Stimulated activated CD8-positive, alpha-beta memory T cell treated with anti-CD3 and anti-CD28 coated beads, Interleukin-4, amount 100 ng/mL, for 4 hours (primary cell): ENCODE measurements at places on chromosomes 2 and 18.

DNA sequence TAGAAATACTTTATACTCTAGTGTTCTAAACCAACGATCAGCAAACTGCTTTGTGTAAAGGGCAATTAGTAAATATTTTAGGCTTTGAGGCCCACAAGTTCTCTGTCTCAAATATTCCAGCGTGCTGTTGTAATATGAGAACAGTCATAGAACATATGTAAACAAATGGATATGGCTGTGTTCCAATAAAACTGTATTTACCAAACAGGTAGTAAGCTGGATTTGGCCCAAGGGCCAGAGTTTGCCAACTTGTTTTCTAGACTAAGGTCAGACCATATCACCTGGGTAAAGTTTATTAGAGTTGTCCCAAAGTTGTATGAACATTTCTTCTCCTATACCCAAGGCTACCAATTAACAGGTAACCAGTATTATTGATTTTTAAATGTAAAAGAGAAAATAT lies 303.2 kb upstream of the MC4R start:
- DNase-seq: no peak

DNA sequence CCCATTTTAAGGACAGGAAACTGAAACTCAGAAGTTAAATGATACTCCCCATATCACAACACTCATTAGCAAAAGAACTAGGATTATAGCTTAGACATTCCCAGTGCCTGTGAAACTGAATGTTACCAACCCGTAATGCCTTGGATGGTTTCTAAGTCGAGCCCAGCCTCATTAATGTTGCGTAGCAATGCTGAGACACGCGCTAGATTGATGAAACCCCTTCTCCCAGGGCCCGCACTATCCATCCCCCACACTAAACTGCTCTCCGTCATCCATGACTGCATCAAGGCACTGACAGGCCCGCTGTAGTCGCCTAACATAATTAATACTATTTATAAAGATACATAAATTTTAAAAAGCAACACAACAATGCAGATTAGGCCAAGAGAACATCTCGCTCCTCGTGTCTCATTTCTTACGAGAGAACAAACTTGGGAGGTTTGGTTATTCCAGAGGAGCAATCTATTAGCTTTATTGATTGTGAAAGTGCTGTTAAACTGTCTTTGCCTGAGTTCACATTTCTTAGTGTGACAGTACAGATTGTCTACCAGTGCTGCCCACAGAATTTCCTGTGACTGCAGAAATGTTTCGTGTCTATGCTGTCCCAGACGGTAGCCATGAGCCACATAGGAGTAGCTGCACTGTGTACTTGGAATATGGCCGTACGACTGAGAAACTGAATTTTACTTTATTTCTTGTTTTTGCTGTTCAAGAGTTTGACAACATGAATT lies 312.2 kb upstream of the RAB12 start:
- DNase-seq: no peak

GRCh38 chr2:215530191-215530968 lies 94.5 kb upstream of the FN1 start:
- DNase-seq: no peak

DNA sequence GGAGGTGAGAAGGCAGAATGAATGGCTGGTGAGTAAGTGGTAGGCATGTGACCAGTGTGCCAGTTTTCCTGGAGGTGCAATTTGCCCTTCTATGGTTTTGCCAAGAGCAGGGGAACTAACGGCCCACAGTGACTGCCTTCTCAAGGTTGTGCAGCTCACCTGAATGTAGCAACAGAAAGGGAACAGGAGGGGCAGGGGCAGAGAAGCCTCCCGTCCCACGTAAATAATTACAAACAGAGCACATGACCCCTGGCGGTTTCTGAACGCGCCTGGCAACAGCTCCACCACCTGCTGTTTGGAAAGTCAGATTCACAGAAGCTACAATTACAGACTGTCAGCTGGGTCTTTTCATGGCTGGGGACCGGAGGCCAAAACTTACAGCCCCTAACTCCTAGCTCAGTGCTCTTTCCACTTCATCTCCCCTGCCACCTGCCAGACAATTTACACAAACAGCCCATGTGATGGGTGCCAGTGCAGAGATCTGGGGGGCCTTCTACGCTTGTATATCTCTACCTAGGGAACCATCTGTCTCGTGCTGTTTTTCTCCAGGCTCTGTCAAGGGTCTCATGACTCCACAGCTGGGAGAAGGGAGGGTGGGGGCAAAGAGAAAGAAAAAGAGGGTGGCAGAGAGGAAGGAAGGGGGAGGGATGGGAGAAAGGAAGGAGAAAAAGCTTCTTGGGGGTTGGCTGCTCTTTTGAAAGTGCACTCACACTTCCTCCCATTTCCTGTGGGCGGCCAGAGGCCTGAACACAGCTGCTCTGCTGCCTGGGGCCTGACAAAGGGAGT lies 69.6 kb downstream of the POLR1A start:
- peak; percentile 28 for DNase-seq

DNA sequence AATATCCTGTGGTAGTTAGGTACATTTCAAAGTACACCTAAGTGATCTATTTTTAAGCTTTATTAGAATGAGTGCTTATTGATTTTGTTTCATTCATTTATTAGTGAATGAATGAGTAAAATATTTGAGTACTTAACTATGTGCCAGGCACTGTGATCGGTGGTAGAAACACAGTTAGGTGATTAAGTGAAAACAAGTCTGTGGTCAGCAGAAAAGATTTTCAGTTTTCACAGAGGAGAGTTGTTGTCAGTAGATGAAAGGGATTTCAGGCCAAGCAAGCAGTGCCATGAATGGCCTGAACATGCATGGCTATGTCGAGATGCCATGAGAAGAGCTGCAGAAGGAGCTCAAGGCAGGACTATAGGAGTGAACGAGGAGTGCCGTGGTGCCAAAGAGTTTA lies 85.9 kb downstream of the SPTBN1 start:
- DNase-seq: no peak

- no peak for DNase-seq
Observed at GRCh38 chr18:9943311-9943710, 29.5 kb downstream of the VAPA start.

GRCh38 chr18:31577195-31577594 lies 14.5 kb upstream of the TTR start:
- DNase-seq: no peak

DNA sequence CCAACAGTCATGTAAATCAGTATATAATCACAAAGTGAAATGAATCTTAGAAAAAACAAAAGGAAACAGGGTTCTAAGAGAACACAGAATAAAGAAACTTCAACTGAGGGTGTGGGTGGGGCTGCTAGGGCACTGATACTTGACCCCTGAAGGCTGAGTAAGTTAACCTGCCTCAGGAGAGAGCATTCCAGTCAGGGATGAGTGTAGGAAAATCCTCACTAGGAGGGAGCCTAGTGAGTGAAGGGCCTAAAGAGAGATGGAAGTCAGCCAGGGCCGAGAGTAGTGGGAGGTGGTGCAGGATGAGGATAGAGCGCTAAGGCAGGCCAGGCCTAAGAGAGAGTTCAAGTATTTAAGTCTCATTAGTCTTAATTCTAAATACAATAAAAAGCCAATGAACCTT lies 342.6 kb downstream of the SATB2 start:
- DNase-seq: no peak

DNA sequence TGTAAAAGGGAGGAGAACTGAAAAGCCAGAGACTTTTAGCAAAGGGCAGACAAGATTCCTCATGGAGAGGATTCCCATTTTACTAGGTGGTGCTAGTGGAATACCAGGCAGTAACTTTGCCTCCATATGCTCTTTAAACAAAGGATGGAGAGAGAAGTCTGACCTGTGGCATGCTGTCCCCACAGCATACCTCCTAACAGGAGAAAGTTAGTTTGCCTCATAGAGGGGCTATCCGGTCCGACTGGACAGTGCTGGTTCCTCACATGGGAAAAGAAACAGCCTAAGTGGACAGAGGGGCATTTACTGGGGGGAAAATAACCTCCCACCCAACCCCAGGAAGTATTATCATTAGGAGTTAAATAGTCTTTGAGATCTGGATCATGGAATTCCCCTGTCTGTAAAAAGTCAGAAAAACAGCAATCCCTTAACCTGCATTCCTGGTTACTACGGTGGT lies 31.6 kb upstream of the GMCL1 start:
- DNase-seq: no peak

- no peak for DNase-seq
Observed at GRCh38 chr2:209451209-209451834, 27.5 kb downstream of the MAP2 start.

DNA sequence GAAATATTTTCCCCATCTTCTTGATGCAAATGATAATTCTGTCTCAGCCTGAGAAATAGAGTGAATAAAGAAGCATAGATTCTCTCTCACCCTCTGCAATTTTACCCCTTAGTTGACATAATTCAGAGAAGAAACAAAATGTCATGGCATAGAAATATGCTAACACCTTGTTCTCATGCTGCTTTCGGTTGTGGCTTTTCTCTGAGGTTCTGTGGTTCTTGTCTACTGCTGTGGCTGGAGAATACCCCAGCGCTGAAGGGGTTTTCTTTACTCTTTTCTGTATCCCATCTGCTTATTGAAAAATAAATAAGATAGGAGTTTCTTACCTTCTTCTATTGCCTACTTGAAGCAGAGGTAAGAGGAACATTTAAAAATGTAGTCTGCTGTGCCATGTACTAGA lies 15.4 kb upstream of the RAB27B start:
- DNase-seq: no peak

GRCh38 chr2:14944562-14945346 lies 312.2 kb downstream of the LRATD1 start:
- DNase-seq: no peak

- no peak for DNase-seq
Observed at GRCh38 chr2:126826491-126826890, 72.2 kb upstream of the TEX51 start.

DNA sequence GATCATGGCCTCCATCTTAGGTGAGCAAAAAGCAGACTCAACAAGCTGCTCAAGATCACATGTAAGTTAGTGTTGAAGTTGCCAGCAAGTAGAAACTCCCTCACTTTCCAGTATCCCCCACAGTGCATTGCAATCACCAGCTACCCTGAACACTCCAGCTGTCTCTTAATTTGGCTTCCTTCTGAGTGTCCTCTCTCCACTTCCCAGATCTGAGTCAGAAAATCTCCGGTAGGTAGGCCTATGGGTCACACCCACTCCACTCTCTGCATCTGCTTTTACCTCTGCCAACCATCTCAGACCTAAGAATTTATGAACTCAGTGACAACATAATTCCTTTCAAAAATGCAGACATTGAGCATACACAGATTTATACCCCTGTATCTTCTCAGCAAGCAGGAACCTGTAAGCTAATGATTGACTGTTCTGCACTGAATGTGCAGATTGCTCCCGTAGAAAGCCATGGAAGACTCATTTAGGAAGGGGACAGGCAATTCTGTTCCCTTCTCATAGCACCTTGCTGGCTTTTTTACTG lies 656.9 kb downstream of the EPHA4 start:
- DNase-seq: no peak

- DNase-seq: no peak
Observed at GRCh38 chr2:37636381-37637066, 34.9 kb downstream of the CDC42EP3 start.

DNA sequence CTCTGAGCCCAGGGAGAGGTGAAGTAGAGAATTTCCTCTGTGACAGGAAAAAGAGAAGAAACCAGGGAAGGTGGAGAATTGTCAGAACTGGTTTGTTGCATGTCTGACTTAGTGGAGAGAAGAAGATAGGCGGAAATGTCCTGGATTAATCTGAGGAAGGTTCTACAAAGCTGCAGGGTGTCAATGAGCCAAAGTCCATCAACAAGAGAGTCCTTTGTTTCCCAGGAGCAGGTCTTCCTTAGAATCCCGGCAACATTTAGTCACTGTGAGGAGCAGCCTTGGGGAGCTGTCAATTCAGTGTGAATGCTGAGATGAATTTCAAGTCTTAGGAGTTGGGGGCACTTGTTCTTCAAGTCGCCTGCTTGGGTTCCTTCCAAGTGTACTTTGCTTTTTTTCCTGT lies 88.4 kb upstream of the CELF4 start:
- no peak for DNase-seq

GRCh38 chr2:120108749-120109148 lies 95.9 kb downstream of the EPB41L5 start:
- DNase-seq: no peak

DNA sequence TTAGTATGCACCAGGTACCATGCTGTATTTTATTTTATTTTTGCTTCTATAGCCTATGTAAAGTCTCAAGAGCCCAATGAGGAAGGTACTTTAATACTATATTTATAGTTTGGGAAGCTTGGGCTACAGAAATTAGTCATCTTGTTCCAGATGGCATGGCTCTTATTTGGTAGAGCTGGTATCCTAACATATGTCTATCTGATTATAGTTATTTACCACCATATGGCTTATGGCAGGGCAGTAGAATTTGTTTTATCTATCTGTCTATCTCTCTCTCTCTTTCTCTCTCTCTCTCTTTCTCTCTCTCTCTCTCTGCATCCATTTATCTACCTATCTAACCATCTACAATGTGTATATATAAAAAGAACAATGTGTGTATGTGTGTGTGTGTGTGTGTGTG lies 1293.7 kb upstream of the SLC39A10 start:
- no peak for DNase-seq

DNA sequence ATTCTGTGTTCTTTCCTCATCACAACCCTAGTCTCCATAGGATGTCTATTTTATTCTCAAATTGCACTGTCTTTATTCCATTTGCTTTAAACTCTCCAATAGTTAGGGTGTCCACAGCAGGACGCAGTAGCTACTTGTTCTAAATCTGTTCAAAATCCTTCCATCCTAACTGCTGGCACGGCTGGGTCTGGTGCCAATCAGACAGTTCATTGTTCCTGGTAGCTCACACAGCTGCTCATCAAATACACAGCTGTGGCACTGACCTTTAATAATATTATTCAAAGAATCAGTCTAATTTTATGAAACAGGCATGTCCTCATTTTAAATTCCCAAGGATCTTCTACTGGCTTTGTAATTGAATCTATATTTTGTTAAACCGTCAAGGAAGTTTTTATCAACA lies 59.7 kb upstream of the TMEFF2 start:
- no peak for DNase-seq

DNA sequence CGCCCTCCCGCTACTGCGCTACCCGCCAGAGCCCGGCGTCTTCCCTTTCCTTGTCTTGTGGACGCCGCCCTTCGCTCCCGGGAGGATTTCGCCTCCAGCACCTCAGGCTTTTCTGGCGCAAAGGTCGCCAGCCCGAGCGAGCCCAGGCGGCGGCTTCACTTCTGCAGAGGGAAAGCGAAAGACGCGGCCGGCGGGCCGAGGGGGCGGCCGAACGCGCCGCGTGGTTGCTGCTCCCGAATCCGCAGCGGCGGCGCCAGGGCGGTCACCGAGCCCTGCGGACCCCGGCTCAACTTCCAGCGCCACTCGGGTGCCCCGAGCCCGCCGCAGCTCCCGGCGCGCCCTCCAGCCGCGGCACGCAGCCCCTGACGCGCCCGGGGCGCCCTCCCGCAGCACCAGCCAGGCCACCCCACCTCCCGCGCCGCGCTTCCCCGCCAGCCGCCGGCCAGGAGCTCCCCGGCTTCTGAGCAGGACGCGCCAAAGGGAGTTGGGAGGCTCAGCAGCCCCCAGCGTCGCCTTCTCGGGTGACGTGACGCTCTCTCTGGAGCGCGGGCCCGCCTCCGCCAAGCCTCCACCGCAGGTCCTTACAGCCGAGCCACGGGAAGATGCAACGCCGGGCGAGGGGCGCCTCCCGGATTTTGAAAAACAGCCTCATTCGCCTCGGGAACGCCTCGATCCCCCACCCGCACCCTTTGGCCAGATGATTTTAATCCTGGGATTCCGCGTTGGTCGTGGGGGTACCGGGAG lies 84.9 kb upstream of the EPB41L3 start:
- DNase-seq: no peak

- DNase-seq: no peak
Observed at GRCh38 chr2:124755386-124755785, 730.3 kb downstream of the CNTNAP5 start.
